ENCODE measurements at places on chromosomes 13 and 19.
A peak's percentile ranks its signal among the peaks of the same experiment; 100 is the strongest.

DNA sequence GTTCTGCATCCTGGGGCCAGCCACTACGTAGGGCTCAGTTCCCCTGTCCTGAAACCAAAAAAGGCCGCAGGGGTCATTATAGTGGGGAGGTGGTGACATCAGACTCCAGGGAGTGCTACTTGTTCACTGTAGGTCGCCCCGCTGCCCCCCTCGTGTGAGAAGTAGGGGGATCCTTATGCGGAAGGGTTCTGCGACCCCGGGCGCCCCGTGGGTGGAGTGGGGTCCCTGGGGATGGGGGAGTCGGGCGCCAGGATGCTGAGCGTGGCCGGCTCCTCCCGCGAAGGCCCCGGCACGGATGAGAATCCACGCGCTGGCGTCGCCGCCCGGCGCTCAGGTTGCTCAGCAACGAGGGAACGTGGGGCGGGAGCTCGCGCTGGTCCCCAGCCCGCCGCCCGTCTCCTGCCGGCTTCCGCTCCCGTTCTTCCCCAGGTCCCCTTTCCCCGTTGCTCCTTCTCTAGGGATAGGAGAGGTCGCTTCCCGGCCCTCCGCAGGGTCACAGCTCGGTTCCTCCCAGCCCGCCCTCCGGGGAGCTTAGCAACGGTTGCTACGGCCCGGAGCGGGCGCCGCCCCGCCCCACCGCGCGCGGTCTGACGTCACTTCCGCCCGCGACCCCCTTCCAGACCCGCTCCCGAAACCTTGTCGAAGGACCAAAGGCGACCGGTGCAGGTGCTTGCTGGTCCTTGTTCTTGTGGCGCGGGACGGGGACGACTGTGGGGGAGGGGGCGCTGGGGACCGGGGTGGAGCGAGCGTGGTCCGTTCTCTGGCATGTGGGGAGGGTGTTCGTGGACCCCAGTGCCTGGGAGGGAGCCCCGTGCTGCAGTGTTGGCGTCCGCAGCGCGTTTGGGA is at the start of gene NAT14:
Gene NAT14 (plus strand): TSS at position 596 of the 846 bp plus-strand sequence. CDS start 521 bp downstream, outside the sequence.
- peak; percentile 47 for DNase-seq

DNA sequence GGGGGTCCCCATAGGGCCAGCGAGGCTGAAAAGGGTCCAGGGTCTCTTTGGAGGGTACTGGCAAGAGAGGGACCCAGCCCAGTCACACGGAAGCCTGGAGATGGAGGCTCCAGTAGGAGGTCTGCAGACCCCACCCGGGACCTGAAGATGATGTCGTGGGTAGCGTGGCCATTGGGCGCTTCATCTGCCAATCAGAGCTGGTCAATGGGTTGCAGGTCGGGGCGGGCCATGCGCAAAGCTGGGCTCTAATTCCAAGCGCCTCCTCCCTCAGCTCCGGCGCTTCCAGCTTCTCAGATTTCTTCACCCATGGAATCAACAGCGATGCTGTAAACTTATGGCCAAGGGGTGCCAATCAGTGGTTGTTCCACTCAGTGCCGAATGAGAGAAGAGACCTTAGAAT is 10.9 kb downstream of the SIGLEC12 start:
- DNase-seq, result no peak

DNA sequence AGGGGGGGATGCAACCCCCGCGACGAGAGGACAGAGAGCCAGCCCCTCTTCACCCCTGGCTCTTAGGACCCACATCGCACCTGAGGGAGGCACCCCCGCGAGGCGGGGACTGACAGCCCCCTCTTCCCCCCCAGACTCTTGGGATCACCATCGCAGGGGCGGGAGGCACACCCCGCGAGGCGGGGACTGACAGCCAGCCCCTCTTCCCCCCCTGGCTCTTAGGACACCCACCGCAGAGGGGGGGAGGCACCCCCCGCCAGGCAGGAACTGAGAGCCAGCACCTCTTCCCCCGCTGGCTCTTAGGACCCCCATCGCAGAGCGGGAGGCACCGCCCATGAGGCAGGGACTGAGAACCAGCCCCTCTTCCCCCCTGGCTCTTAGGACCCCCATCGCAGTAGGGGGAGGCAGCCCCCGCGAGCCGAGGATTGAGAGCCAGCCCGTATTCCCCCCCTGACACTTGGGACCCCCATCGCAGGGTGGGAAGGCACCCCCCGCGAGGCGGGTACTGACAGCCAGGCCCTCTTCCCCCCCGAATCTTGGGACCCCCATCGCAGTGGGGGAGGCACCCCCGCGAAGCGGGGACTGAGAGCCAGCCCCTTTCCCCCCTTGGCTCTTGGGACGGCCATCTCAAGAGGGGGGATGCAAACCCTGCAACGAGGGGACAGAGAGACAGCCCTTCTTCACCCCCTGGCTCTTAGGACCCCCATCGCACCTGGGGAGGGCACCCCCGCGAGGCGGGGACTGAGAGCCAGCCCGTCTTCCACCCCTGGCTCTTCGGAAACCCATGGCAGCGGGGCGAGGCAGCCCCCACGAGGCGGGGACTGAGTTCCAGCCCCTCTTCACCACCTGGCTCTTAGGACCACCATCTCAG is 2425.1 kb upstream of the PCDH20 start:
- DNase-seq, result no peak

DNA sequence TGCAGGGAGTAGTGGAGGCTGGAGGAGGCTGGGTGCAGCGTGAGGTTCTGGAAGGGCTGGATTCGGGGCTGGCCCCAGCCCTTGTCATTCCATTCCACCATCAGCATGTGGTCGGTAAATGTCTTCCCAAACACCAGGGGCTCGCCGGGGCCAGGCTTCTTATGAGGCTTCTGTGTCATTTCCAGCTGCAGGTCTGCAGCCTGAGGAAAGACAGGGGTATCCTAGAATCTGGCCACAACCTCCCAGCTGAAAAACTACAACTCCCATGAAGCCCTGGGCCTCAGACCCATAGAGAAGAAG is 4.4 kb downstream of the BCAT2 start:
- no peak for DNase-seq

- DNase-seq, result no peak
Measured at GRCh38 chr13:28618230-28618994, 40.5 kb upstream of the POMP start.

DNA sequence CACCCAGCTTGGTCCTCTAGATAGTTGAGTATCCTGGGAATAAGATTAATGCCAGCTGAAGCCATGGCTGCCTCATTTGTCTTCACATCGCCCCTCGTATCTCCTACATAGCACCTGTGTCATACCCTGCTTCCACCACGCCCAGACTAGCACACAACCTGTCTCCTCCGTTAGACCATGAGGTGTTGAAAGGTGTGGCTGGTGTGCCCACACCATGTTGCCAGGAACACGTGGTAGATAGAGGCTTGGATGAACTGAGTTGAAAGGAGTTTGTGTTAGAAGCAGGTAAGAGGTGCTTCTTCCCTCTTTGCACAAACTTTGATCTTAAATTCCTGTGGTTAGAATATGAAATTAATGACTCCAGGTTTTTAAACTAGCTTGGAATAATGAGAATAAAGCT is 40.1 kb downstream of the RGCC start:
- no peak for DNase-seq

Measured in CD4-positive, alpha-beta T cell (primary cell).